SK-MEL-5 (cell line): ENCODE measurements at places on chromosomes 5 and 9. TPM values are rescaled to one million over a fixed set of nuclear protein-coding genes. Genes with fewer than 3 reads are reported as not detected.
A peak's percentile ranks its signal among the peaks of the same experiment; 100 is the strongest.

DNA sequence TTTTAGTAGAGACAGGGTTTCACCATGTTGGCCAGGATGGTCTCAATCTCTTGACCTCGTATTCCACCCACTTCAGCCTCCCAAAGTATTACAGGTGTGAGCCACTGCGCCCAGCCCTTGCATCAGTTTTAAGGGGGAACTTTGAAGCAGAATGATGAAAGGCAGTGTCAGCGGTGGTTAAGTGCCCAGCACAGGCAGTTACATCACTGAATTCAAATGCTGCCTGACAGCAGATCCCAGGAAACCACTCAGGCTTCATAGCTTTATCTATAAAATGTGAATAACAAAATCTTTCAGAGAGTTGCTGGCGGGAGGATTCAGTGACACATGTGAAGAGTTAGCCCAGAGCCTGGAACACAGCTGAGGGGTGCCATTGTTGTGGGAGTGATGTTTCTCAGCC is 26.5 kb downstream of the FGF1 start:
- no peak for DNase-seq

- DNase-seq: no peak
Measured at GRCh38 chr9:4574657-4575243, 84.5 kb downstream of the SLC1A1 start.

FOXD1 gene
- 5.3 and 13.1 TPM in 2 replicates for total RNA-seq

GRCh38 chr9:31520301-31521085 is 864.0 kb upstream of the ACO1 start:
- DNase-seq: no peak

DNA sequence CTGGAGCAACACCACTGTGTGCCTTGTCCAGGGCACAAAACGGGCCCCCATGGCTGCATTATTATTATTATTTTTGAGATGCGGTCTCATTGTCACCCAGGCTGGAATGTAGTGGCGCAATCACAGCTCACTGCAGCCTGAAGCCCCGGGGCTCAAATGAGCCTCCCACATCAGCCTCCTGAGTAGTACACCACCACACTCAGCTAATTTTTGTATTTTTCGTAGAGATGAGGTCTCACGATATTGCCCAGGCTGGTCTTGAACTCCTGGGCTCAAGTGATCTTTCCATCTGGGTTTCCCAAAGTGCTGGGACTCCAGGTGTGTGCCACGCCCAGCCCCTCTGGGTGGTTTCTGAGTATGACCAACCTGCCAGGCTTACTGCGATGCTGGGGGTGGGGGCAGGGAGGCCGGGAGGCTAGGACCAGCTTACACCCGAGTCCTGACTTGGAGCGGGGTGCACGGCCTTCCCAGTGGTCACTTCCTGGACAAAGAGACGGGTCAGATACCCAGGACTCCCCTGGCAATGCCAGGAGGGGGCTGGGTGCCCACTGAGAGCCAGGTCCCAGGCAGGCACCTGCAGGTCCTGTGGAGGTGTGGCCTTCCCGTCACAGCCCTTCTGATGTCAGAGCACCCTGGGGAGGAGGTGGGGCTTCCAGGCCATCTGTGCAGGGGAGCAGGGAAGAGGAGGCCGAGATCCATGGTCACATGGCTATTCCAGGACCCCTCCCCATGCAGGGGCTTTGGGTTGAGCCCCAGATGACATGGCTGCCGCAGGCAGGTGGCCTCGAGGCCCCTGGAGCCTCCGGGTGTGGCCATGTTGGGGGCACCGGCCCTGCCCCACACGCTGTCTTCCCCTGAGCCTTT is 8.3 kb upstream of the NRARP start:
- no peak for DNase-seq

KIF4B gene
- total RNA-seq: not detected in 2 replicates

NME5 gene
- 8.3 and 8.5 TPM in 2 replicates for total RNA-seq

DNA sequence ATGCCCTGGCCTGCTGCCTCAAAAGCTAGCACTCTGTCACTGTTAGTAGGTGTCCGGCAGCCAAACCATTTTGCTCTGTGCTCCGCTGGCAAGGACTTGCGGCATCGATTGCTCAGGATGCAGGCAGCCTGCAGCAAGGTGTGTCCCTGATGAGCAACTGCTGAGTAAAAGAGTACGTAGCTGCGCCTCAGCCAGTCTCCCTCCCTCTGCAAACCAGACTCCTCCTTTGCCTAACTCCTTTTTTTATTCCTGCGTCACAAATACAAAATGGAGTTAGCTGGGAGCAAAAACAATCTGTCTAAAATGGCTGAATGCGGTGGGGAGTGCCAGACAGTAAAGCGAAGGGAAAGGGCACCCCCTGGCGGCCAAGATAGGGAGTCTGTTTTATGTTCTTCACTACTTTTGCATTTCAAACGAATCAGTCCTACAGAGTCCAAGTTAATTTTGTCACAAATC is 61.1 kb downstream of the DIAPH1 start:
- peak; percentile 90 for DNase-seq

PCDHB4 gene
- 0.40 and 0.43 TPM in 2 replicates for total RNA-seq

BASP1 gene
- total RNA-seq: 1.7 and 2.7 TPM in 2 replicates

C9orf153 gene
- 0.98 TPM in 1 of 2 replicates, not detected in the other for total RNA-seq

GRCh38 chr5:154038261-154038706 is 426 bp downstream of the FAM114A2 start:
- peak; percentile 9 for DNase-seq

PCDHB12 gene
- 0.24 and 0.42 TPM in 2 replicates for total RNA-seq

BARHL1 gene
- total RNA-seq: not detected in 2 replicates

LURAP1L gene
- total RNA-seq: 2.8 and 3.4 TPM in 2 replicates

SPINK6 gene
- total RNA-seq: 0.61 TPM in 1 of 2 replicates, not detected in the other

DNA sequence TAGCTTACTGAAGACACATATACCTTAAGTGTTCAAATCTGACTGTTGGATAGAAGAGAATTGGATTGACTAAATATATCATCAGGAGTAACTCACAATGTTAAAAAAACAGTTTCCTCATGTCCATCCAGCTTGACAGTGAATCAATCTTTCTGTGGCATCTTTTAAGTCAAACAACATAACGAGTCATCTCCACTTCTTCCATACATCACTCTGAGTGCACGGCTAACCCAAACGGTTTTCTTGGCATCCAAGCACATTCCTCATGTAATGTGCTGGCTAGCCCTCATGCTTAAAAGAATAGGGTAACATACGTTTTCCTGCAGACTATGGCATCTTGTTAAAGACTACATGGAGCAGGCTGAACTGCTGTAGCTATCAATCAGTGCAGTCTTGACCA is 291.5 kb upstream of the TRPC7 start:
- no peak for DNase-seq

GRCh38 chr5:154437281-154437965 is 8.4 kb upstream of the SAP30L start:
- DNase-seq: no peak

DNA sequence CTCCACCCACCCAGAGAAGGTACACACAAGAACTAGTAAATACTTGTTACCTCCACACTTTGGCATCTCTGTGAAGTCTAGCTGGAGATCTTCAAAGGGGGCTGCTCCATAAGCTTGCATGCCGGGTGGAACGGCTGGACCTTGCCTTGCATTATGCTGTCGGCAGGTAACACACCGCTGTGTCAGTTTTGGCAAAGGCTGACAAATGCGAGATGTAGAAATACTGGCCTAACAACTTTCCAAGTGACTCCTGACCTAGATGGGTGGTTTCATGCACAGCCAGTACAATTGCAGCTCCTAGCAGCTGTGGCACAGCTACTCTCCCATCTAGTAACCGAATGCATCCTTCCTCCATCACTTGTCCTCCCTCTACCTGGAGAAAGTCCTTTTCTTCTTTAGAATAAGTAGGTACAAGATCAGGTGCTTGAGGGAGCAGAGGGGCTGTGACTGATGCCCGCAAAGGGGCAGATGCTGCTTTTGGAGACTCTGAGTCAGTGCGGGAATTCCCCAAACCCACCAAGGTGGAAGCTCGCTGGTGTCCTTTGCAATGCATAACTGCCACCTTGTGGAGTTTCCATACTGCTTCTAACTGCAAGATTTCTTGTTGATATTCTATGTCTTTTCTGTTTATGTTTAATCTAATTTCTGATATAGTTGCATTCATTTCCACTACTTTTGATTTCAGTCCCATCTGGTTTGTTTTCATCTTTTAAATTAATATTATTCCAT is 78.4 kb downstream of the TMEM161B start:
- DNase-seq: no peak
